ENCODE measurements at places on chromosomes 4 and X.

- DNase-seq = no peak
These were observed 886.2 kb downstream of the ARAP2 start for GRCh38 chr4:35358001-35358584.

DNA sequence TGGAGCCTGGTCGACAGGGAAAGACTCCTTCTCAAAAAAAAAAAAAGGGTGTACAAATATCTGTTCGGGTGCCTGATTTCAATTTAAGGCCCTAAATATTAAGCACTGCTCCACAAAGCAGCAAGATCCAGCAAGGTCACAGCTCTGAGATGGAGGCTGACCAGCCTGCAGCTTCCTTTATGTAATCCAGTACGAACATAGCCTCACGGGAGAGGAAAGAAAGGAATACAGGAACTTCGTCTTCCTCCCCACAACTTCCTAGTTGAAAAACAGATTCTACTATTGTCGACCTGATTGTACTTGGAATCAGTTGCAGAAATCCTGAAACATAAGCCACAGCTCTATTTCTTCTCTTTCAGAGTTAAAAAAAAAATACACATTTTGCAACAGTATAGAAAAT, 53.5 kb upstream of the TBC1D9 start:
- no peak for DNase-seq

GRCh38 chrX:15233416-15234015, 36.4 kb downstream of the ASB9 start:
- no peak for DNase-seq

DNA sequence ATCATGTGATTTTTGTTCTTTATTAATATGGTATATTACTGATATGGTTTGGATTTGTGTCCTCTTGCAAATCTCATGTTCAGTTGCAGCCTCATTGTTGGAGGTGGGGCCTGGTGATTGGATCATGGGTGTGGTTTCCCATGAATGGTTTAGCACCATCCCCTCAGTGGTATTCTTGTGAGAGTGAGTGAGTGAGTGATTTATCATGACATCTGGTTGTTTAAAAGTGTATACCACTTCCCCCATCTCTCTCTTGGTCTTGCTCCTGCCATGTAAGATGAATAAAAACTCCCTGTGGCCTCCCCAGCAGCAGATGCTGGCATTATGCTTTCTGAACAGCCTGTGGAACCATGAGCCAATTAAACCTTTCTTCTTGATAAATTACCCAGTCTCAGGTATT, 111.5 kb downstream of the TAB3 start:
- DNase-seq = no peak

DNA sequence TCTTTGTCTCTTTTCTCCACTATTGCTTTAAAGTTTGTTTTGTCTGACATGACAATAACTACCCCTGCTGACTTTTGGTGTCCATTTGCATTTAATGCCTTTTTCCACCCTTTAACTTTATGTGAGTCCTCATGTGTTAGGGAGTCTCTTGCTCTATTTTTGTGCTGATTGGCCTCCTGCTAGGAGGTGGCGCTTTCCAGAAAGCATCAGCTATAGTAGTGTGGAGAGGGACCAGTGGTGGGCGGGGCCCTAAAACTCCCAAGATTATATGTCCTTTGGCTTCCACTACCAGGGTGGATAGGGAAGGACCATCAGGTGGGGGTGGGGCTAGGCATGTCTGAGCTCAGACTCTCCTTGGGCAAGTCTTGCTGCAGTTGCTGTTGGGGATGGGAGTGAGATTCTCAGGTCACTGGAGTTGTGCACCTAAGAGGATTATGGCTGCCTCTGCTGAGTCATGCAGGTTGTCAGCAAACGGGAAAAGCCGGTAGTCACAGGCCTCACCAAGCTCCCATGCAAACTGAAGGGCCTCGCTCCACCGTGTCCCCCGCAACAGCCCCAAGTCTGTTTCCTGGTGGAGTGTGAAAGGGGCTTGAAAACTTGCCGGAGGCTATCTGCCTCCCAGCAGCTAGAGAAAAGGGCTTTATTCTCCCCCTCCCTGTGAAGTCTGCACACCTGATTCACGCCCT, 156.3 kb downstream of the CPEB2 start:
- DNase-seq = no peak

- DNase-seq = no peak
These were observed 11.7 kb downstream of the MFAP3L start for GRCh38 chr4:170014359-170015011.

DNA sequence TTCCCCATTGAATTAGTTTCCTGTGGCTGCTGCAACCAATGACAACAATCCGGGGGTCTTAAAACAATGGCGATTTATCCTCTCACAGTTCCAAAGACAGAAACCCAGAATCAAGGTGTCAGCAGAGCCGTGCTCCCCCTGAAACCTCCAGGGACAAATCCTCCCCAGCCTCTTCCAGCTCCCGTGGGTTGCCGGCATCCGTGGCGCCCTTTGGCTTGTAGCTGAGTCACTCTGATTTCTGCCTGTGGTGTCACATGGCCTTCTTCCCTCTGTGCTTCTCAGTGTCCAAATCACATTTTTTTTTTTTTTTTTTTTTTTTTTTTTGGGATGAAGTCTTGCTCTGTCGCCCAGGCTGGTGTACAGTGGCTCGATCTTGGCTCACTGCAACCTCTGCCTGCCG, 64.5 kb upstream of the STX18 start:
- DNase-seq = no peak

- no peak for DNase-seq
These were observed 31.2 kb upstream of the PPM1K start for GRCh38 chr4:88315460-88316017.

DNA sequence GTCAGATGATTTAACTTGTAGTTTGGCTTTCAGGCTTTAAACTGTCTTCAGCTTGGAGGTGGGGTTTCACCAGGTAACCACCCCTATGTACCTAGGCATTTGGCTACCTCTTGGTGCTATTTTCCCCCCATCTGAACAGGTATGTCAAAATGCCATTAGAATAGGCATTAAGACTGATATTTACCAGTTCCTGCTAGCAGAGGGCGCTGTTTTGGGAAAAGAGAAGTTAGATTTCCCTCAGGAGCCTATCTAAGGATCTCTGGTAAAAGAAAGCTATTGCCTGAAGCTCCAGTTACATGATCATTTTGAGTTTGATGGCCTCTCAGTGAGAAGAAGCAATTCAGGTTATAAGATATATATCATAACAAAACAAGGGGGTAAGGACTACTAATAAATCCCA, 879.1 kb downstream of the SH3BGRL start:
- no peak for DNase-seq

DNA sequence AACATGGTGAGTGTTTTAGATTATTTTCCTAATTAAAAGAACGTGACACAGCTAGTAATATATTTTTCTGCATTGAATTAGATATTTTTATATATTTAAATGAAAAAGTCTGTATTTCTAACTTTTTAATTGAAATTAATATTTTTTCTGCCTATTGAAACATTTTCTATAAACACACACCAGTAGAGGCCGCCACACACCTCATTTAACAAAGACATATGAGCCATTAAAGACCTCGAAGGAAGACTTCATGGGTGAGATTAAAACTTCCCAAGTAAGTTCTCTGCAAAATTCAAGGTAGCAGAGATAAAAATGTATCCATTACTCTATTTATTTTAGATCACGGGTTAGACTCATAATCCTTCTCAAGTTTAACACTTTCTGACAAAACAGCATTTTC, 8.3 kb downstream of the SLITRK2 start:
- DNase-seq = no peak

GRCh38 chrX:1807301-1807731, 192.5 kb downstream of the ASMT start:
- DNase-seq = no peak

DNA sequence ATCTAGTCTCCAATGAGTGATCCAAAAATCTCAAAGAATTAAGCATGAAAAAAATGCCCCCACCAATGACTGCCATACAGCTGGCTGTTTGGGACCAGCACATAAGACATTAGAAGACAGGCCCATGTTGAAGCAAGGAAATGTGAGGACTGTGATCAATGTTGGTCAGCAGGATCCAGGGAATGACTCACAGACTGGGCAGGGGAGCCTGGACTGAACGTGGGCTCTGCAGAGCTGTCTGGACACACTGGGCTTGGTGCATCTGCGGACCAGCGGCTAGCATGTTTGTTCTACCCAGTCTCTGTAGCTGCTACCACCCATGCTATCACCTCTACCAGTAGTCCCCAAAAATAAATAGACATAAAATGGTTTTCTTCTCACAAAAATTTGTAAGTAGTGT, 108.6 kb downstream of the PALLD start:
- DNase-seq = no peak

GRCh38 chrX:39470588-39471407, 627.0 kb downstream of the BCOR start:
- DNase-seq = no peak

- DNase-seq = no peak
These were observed 715.4 kb downstream of the GRXCR1 start for GRCh38 chr4:43607827-43608461.

GRCh38 chr4:38105475-38106220, 145.4 kb downstream of the PTTG2 start:
- DNase-seq = no peak

GRCh38 chr4:94504545-94504944, 52.8 kb downstream of the PDLIM5 start:
- no peak for DNase-seq

- no peak for DNase-seq
These were observed 295.3 kb downstream of the LDB2 start for GRCh38 chr4:16603178-16603577.

- DNase-seq = no peak
These were observed 114.2 kb downstream of the COMMD8 start for GRCh38 chr4:47349326-47349725.

- DNase-seq = no peak
These were observed 38.9 kb downstream of the DTHD1 start for GRCh38 chr4:36320117-36320896.

GRCh38 chr4:182400790-182401189, 157.6 kb downstream of the TENM3 start:
- DNase-seq = no peak

GRCh38 chr4:38243388-38244053, 283.3 kb downstream of the PTTG2 start:
- DNase-seq = no peak

DNA sequence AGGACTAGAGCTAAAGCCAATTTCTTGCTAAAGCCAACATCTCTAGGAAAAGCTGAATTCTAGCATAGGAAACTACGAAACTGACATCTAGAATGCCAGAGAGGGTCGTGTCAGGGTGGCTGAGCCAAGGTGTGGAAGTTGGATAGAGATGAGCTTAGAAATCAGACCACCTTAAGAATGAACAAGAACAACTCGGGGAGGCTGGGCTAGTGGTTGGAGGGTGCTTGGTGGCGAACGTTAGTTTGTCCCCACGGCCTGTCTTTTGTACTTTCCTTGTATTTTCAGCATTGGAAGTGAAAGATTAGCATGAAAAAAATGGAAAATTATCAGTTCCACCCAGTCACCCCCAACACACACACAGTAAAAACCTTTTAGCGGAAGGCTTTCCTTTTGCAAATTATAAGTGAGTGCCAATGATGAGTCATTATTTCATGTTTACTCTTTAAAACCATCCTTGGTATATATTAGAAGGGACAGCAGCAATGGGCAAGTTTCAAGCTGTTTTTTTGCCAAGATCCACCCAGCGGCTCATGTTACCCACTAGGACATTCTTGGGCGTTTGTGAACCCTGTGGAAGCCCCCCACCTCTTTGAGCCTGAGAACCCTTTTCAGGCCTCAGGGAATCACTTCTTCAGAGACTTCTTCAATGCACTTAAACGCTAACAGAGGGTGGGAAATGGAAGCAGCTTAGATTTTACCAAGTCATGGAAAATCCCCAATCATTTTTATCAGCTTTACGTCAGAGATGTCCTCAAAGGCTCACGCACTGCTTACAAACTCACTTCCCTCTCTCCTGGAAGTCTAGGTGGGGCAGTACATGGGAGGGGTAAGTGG, 4.9 kb upstream of the PPEF1 start:
- no peak for DNase-seq

- no peak for DNase-seq
These were observed 139.2 kb upstream of the IRS4 start for GRCh38 chrX:108875548-108875947.

- no peak for DNase-seq
These were observed 102.6 kb downstream of the IL1RAPL2 start for GRCh38 chrX:104668550-104668949.

DNA sequence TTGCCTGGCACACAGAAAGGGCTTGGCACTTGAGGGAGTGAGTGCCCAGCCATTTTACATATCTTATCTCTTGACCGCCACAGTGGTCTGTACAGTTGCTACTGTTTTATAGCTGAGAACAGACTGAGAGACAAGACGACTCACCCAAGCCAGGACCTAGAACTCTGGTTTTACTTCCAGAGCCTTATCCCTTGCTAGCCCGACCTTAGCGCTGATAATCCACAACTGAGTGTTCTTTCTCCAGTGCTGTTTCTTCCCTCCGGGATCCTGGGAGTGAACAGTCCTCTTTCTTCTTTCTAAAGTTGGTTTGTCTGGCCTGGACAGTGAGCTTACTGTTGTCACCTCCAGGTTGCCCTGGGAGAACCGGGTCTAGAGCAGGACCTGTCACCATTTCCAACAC, 52.5 kb upstream of the TADA2B start:
- no peak for DNase-seq

DNA sequence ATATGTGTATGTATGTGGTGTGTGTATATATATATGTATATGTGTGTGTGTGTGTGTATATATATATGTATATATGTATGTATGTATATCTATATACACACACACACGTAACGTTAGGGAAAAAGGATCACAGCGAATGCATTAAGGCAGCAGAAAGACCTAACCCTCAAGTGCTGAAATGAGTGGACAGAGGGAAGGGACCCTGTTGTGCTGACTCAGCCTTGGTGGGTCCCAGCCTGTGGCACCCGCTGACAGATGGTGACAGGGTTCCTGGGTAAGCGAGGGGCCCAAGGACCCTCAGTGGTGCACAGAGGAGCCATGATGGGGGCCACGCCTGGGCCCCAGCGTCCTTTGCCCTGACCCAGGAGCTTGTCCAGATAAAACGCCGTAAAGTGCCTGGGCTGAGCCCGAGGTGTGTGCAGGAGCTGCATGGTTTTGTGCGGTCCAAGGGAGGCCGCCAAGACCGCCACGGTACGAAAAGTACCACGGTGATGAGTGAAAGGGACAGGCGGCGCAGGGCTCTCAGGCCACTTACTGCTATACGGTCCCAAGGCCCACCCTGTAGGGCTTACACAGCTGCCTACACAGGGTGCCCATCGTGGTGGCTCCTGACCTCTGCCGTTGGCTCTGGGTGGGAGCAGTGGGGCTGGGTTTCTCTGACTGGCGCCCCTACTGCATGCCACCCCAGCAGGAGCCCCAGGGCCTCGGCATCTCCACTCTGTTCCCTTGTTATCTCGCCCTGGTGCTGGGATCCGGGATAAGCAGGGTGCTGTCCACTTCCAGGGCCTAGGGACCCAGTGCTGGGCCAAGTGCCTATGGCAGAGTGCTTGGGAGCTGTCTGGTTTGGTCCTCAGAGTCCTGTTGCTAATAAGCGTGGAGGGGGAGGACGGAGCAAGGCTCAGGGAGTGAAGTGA, 10.0 kb downstream of the SH3BP2 start:
- DNase-seq = no peak
